Stimulated activated naive CD8-positive, alpha-beta T cell treated with anti-CD3 and anti-CD28 coated beads, Interleukin-15, Interleukin-2, amounts not matched to agents 100 U/mL and 50 U/mL, for 24 hours (primary cell): ENCODE measurements at places on chromosomes 13 and 19.

GRCh38 chr19:39223703-39224279 is 19.7 kb upstream of the SYCN start:
- DNase-seq = peak; percentile 20

- no peak for DNase-seq
These were observed 1487.2 kb upstream of the PRR20A start for GRCh38 chr13:55653497-55653896.

DNA sequence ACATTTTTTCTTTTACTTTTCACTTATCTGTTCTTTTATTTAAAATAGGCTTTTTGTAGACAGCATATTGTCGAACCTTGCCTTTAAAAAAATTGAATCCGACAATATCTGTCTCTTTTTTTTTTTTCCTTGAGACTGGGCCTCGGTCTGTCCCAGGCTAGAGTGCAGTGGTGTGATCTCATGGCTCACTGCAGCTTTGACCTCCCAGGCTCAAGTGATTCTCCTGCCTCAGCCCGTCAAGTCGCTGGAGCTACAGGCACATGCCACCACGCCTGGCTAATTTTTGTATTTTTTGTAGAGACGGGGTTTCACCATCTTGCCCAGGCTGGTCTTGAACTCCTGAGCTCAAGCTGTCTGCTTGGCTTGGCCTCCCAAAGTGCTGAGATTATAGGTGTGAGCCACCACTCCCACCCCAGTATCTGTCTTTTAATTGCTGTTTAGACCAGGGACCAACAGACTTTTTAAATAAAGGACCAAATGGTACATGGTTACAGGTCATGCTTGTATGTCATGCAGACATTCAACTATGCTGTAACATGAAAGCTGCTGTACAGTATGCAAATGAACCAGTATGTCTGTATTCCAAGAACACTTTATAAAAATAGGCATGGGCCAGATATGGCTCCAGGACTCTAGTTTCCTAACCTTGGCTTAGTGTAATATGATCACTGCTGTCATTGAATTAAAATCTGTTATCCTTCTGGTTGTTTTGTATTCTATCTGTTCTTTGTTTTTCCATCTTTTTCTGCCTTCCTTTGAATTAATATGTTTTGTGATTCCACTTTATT is 80.3 kb downstream of the GJA3 start:
- no peak for DNase-seq

DNA sequence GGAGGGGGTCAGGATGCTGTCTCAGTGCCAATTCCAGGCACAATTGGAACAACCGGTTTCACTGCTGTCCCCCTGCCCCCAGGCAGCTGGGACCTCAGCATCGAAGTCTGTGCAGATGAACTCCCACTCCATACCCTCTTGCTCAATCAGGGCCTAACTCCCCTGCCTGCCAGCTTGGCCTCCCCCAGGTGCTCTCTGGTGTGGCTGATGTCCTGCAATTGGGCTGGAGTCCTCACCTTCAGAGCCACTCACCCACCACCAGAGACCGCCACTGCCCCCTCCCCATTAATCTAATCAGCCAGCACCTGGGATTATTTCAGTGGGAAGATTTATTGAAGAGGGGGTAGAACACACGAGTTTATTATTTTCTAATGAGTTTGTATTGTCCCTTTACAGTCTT is 118.8 kb downstream of the MIPEP start:
- DNase-seq = no peak

DNA sequence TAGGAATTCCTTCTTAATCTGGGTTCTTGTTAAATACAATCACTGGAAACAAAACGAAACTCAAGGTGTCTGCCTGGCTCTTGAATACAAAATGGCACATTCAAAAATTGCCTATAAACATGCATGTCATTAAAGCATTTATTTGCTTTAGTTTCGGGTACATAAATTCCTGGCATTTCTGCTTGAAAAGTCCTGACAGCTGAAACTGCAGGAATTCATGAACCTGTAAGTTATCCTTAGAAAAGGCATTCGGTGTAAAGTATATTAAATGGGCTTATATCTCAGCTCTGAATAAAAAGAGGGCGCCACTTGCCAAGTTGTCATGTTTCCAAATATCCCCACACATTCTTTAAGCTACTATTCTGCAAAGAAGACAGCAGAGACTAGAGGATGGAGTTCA is 32.9 kb downstream of the RXFP2 start:
- no peak for DNase-seq

- no peak for DNase-seq
These were observed 20.2 kb downstream of the POLR1D start for GRCh38 chr13:27641711-27642502.

- no peak for DNase-seq
These were observed 12.6 kb upstream of the ZNF414 start for GRCh38 chr19:8526345-8527091.
